MV-4-11 (cell line): ENCODE measurements at places on chromosomes 16 and 17.
A peak's percentile ranks its signal among the peaks of the same experiment; 100 is the strongest.

DNA sequence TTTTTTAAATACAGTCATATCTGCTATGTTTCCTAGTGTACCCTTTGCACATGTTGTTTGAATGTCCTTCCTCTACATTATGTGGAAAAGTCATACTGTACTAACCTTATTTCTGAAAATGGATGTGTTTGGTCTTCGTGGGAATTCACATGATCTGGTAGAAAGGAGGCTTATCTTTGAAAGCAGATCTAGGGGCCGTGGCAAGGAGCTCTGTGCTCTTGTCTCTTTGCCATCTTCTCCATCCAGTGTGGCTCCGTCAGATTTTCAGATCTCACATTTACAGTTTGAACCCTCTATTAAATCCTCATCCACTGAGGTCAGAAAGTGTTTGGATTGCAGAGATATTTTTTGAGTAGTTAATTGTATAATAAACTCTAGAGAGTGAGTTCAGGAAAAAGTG lies 32.9 kb downstream of the MAP2K4 start:
- no peak for DNase-seq

DNA sequence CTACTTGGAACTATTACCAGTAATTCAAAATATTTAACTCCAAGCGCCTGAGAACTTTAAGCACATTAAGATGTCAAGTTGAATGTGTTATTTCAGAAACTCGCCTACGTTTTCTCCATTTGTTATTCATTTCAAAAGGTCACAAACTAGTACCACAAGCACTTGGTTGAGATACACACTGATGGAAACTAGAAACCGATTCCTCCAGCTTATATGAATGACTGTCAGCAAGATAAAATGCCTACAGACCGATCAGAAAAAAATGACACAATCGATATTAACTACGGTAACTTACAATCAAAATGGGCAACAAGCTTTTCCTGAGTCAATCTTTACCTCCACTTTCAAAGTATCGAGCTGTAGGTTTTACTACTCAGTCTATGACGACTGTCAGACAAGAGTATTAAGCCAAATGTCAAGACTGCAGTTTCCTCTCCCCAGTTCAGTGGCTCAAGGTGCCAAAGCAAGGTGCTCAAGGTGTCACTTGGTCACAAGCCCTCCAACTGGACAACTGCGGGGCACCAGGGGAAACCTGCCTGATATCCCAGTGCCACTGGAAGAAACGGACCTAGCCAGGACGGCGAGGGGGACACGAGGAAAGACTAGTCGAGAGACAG lies 678 bp downstream of the SRP68 start:
- DNase-seq: no peak

DNA sequence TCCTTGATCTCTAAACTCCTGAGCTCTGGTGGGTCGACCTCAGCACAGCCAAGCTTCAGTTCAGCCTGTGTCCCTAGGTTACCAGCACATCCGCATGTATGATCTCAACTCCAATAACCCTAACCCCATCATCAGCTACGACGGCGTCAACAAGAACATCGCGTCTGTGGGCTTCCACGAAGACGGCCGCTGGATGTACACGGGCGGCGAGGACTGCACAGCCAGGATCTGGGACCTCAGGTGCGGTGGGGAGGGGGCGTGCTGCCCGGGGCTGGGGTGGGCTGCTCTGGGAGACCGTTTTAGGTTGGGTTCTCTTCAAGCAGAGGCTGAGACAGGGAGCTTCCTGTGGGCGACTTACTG lies 1.1 kb downstream of the MLST8 start:
- DNase-seq: no peak

- DNase-seq: peak; percentile 15
Observed at GRCh38 chr17:39244016-39244599, 18.4 kb upstream of the STAC2 start.

DNA sequence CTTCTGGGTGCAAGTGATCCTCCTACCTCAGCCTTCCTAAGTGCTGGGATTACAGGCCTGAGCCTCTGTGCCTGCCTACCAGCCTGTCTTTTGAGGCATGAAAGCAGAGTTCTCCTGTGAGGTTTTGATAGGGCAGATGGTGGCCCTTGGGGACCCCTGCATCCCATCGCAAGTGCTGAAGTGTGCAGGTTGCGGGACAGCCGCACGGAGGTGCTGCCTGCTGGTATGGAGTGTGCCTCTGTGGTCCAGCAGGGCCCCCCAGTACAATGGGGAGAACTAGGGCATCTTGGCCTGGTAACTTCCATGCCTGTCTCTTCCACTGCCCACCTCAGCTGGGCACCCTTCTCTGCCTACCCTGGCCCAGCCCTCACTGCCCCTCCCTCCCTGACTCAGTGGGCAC lies 9.9 kb upstream of the NDRG4 start:
- DNase-seq: no peak

- DNase-seq: no peak
Observed at GRCh38 chr17:51118330-51119195, 2.1 kb downstream of the SPAG9 start.

DNA sequence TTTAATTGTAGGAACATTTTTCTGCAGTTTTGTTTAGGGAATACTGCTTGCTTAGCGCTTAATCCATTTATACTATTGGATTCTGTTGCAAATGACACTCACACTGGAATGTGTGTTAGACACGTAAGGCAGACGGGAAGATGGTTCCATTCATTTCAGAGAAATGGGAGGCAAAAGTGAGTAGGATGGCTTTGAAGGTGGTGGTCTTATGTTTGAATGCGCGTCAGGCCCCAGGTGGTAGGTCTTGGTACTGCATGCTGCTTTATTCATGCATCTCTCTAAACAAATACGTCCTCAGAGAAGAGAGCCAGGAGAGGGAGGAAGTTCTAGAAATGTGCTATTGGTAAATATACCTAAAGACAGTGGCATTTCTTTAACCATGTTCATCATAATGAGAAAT lies 997.6 kb upstream of the RBFOX1 start:
- no peak for DNase-seq

- no peak for DNase-seq
Observed at GRCh38 chr17:79360196-79360595, 250.7 kb downstream of the RBFOX3 start.

DNA sequence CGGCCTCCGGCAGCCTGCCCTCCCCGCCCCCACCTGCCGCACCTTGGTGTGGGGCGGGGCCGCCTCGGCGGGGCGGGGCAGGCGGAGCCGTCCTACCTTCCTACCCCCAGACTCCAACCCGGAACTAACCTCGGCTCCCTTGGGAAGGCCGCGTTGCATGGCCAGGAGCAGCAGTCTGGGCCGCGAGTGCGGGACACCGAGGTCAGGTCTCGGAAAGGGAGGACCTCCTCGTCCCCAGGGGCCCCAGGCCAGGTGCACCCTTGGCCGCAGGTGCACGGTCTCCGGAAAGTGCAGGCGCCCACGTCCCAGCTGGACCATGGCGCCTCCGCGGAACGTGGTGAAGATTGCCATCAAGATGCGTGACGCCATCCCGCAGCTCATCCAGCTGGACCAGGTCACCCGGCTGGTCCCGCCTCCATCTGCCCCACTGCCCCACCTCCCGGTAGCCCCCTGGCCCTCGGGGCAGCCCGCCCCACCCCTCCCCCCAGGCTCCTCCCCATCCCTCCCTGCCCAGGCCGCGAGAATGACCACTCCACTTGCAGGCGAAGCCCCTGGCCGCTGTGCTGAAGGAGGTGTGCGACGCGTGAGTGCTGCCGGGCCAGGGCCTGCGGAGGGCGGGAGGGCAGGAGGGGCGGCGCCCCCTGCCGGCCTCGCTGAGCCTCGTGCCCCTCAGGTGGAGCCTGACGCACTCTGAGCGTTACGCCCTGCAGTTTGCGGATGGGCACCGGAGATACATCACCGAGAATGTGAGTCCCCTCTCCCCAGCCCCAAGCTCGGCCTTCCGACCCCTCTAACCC lies at the start of gene ELMO3:
Gene ELMO3 (plus strand): TSS at position 121 of the 797 bp plus-strand sequence. CDS start 196 bp downstream, at position 317.
- no peak for DNase-seq

DNA sequence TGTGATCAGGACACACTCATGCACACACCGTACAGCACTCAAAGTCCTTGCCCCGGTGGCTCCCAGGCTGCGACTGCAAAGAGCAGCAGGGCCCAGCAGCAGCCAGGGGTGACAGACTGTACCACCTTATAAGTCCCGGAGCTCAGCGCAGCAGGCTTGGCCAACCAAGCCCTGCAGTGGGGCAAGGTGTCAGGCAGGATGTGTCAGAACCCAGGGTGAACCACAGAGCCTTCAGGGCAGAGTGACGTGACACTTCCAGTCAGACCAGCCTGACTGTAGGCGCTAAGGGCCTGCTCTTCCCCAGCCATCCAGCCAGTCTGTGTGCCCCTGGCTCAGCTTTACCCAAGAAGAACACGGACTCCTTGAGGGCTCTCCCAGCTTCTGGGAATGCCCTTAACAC lies 204.1 kb downstream of the COPRS start:
- peak; percentile 26 for DNase-seq

GRCh38 chr17:31529841-31530251 lies 138.4 kb downstream of the RAB11FIP4 start:
- no peak for DNase-seq

- DNase-seq: no peak
Observed at GRCh38 chr17:5499476-5500231, 13.3 kb downstream of the MIS12 start.

GRCh38 chr17:1529863-1530262 lies 13.5 kb upstream of the INPP5K start:
- no peak for DNase-seq

DNA sequence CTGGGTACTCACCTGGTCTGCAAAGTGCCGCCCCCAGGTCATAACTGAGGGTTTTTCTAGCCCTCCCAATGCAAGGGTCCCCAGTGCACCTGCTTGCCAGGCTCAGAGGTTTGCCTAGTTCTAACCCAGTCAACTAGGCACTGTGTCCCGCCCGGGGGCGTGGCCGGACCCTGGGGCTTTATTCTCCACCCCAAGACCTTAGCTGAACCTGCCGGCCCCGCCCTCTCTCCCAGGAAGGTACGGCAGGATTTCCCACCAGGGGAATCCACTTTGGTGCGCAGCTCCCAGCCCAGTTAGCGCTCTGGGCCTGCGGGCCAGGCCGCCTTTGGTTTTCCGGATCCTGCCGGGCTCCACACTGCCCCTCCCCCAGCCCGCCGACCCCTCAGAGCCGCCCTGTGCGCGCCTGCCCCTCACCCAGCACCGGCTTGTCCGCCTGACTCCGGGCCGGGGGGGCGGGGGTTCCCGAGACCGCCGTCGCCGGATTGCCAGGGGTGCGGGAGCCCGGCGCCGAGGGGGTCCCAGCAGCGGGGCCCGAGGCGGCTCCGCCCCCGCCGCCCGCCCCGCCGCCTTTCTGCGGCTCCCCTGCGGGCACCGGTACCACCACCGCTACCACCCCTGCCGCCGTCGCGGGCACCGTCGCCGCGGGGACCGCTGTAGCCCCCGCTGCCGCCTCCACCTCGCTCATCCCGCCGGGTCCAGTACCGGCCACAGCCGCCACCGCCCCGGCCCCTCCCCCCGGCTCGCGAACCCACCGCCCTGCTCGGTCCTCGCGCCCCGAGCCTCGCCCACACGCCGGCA lies 424 bp downstream of the YBX2 start:
- no peak for DNase-seq

GRCh38 chr17:48494335-48494734 lies 36.5 kb downstream of the HOXB1 start:
- DNase-seq: no peak

DNA sequence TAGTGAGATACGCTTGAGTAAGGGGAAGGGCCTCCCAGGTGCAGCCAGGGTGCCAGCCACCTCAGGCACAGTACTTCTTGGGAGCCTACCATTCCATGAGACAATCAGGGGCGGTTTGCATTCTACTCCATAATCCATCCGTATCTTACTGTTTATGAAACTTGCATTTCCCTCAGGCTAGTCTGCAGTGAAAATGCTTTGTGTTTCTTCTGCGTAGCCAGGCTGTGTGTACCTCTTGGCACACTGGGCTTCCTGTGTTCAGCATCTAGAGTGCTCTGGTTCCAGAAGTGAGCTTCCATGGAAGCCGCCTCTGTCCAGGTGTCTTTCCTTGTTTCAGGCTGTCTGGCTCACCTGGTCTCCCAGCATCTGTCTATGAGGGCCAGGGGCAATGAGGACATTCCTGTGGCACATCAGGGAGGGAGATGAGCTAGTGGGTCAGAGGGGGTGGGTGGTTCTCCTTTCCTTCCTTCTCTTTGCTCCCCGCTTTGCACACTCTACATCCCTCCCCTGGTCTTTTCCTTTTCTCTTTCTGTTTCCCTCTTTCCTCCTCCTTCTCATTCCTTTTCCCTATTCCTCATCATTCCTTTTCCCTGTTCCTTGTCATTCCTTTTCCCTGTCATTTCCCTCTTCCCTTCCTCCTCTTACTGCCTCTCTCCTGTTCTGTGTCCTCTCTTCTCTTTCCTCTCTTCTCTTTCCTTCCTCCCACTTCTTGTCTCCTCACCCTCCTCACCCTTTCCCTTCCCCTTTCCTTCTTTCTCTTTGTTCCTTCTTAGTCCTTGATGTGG lies 386.5 kb downstream of the CPPED1 start:
- DNase-seq: no peak

DNA sequence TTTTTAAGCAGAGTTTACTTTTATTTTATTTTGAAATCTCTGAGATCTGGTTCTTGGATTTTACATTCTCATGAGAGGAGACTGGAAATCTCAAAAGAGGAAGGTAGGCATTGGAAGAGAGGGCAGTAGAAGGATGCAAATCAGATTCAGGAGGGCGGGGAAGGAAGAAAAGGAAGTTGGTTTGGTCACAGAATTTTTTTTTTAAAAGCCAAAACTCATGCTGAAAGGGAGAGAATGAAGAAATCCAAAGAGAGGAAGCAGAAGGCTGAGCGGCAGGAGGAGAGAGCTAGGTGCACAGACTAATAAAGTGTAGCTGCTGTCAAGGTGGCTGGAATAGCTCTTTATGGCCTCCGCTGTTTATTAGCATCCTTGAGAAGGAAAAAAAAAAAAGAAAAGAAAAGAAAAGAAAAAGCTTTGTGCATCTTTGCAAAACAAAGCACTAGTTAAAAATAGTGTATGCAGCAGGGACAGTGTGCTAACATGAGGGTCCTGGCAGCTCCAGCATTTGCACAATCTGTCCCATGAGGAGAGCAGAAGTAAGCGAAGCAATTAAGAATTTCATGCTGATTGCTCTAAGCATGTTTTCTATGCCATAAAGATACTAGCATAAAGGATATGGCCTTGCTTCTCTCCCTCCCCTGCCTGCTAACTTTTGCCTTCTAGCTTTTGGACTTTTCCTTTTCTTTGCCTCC lies 194.2 kb downstream of the ZFHX3 start:
- peak; percentile 77 for DNase-seq

DNA sequence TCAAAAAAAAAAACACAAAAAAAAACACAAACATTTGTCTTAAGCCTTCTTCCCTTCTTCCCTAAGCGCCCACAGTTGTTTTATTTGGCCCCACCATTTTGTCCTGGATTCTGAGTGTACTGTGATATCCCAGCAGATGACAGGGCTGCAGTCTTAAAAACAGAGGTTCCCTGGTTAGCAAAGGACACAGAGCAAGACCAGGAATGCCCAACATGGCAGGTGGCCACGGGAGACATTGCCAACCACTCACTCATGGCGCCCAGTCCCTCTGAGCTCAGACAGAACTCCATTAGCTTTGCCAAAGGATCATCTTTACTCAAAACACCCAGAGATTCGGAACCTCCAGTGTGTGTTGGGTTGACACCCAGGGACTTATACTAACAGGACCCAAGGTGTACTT lies 249.3 kb downstream of the MRTFB start:
- DNase-seq: no peak

GRCh38 chr17:9286434-9286833 lies 265.1 kb downstream of the NTN1 start:
- DNase-seq: no peak

- DNase-seq: no peak
Observed at GRCh38 chr16:8634991-8635736, 13.7 kb downstream of the METTL22 start.
